Astrocyte (in vitro differentiated cells and primary cell): ENCODE measurements at places on chromosomes 4 and X. TPM values are rescaled to one million over a fixed set of nuclear protein-coding genes. Genes with fewer than 3 reads are reported as not detected.

DSPP gene
- total RNA-seq: not detected in 2 replicates

TMEM271 gene
- total RNA-seq: 4.4 and 6.2 TPM in 2 replicates

DGAT2L6 gene
- total RNA-seq: not detected in 2 replicates

CXorf66 gene
- total RNA-seq: not detected in 2 replicates

- no peaks in the 10 kb centered on the region for H3K36me3 ChIP-seq
- no peak for DNase-seq
- H3K4me1 ChIP-seq: no peaks in the 10 kb centered on the region
- H3K4me3 ChIP-seq: no peak overlapping the region
- no peak overlapping the region for H3K27ac ChIP-seq
- H3K27me3 ChIP-seq: no peaks in the 10 kb centered on the region
Observed at GRCh38 chrX:68719904-68720614, 72.6 kb downstream of the STARD8 start.

DNA sequence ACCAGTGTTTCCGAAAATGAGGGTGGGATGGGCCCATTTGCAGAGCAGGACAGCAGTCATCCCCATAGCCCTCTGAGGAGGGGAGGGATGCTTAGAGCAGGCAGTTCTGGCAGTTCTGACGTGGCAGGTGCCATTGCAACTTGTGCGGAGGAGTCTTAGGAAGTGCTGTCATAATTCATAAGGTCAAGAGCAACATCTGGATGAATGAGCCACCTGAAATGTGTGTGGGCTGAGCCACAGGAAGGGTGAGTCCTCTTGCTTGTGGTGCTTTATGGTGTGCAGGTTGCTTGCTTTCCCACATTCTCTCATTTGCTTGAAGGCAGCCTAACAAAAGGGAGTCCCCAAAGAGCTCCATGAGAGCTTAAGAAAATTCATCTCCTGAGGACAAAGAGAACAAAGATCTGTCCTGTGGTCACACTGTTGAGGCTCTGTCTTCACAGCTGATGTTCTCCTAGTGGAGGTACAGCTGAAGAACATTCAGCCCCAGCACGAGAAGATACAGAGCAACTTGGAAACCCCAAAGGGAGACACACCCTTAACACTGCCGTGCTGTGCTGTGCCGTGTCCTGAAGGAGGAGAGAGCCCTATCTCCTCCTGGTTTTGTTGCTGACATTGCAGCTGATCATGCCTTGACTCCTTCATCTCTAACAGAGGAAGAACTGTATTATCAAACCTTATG, 60.3 kb downstream of the DLG3 start:
- H3K4me3 ChIP-seq: no peak overlapping the region
- H3K27me3 ChIP-seq: no peaks in the 10 kb centered on the region
- no peak for DNase-seq
- H3K27ac ChIP-seq: no peak overlapping the region
- H3K4me1 ChIP-seq: peaks cover 9% of the 10 kb centered on the region

GRCh38 chr4:165177725-165178666, 29.4 kb upstream of the KLHL2 start:
- H3K27ac ChIP-seq: no peak overlapping the region
- no peaks in the 10 kb centered on the region for H3K27me3 ChIP-seq
- no peak overlapping the region for H3K4me3 ChIP-seq
- no peaks in the 10 kb centered on the region for H3K36me3 ChIP-seq

GRCh38 chrX:110847334-110847733, 51.7 kb upstream of the CHRDL1 start:
- H3K27me3 ChIP-seq: no peaks in the 10 kb centered on the region
- H3K4me3 ChIP-seq: no peak overlapping the region
- no peak overlapping the region for H3K27ac ChIP-seq
- peaks cover 4% of the 10 kb centered on the region for H3K4me1 ChIP-seq
- no peaks in the 10 kb centered on the region for H3K36me3 ChIP-seq
